ENCODE measurements at places on chromosomes 4 and X. TPM values are rescaled to one million over a fixed set of nuclear protein-coding genes. Genes with fewer than 3 reads are reported as not detected.

DNA sequence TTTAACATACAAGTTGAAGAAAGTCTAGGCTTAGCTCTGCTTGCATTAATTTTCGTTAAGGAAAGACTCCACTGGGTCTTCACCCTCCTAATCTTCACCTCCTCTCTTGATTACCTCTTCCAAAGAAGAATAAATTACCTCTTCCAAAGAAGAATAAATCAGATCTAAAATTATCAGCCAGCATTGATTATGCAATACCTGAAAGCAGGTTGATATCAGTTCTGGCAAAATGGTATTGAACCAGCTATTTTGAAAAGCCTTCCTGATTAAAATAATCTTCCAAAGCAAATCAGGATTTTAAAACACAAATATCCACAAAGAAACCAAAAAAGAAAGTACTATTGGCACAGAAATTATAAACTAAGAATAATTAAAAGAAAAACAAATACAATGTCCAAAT, 36.9 kb downstream of the CDKL2 start:
- no peak for DNase-seq

The FAT4 gene
- polyA plus RNA-seq: 1.4 TPM

The FMR1NB gene
- polyA plus RNA-seq: not detected

DNA sequence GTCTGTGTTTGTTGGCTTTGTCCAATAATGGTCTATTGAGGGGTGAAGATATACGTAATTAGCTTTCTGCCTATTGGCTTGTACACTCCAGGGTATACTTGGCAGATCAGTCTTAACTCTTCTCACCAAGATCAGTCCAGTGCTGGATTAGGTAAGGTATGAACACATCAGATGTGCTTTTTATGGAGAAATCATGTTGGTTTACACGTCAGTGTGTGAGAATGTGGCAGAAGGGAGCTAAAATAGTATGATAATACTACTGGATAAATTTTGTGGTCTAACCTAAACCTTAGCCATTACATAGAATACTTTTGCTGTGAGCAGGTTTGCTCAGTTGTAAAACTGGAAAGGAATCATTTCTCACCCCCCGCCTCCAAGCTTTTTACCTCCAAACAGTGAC, 4.2 kb downstream of the PDHA1 start:
- DNase-seq: no peak

- DNase-seq: no peak
These were observed 231.9 kb upstream of the INTU start for GRCh38 chr4:127400731-127401346.

- no peak for DNase-seq
These were observed 102.8 kb downstream of the STOX2 start for GRCh38 chr4:184007891-184008290.

The EXOC1L gene
- polyA plus RNA-seq: 0.59 TPM

The DCLK2 gene
- polyA plus RNA-seq: not detected

The CPE gene
- polyA plus RNA-seq: not detected

GRCh38 chrX:79564362-79564761, 197.2 kb upstream of the ITM2A start:
- DNase-seq: no peak

The ACE2 gene
- not detected for polyA plus RNA-seq

The ALPK1 gene
- polyA plus RNA-seq: not detected

GRCh38 chr4:76779740-76780459, 118.0 kb downstream of the SOWAHB start:
- DNase-seq: no peak

DNA sequence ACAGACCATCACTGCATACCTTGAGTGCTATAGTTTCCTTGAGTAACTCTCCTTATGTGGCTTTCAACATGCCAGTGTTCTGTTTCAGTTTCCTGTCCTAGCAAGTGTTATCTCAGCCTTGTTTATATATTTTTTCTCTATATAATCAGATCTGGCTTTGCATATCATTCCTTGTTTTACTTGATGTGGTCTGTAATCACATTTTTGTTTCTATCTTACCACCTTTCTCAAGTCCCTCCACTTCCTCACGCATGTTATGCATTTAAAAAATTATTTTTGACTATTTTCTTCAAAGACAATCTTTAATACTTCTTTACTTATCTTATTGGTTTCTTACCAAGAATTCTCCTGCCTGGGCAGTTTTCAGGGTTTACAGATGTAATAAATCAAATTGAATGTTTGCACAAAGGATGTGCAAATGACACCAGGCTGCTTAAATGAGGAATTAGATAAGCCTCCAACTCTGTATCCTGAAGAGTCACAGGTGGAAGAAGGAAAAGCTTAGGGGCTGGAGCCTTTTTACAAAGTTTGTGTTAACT, 351.2 kb downstream of the BMPR1B start:
- no peak for DNase-seq

The TAB3 gene
- polyA plus RNA-seq: 6.5 TPM

- DNase-seq: no peak
These were observed 175.1 kb downstream of the AR start for GRCh38 chrX:67718926-67719325.

The IQCM gene
- not detected for polyA plus RNA-seq

DNA sequence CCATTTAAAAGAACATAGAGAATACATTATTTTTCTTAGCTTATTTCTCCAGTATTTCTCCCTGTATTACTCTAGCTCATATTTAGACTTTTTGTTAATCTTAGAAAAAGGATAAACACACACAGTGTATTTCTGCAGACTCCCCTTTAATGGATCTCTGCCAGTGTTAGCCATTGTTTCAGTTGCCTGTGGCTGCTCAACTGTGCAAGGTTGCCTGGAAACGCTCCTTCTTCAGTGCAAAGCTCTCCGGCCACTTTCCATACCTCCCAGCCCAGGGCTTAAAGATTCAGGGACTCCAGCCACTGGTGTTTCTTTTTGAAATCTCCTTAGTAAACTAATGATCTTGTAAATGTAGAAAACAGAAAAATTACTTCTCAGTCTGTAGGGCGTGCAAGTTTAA, 104.9 kb downstream of the SLIT2 start:
- no peak for DNase-seq

GRCh38 chrX:1336331-1336943, at the start of gene IL3RA:
TSS of gene IL3RA (plus strand) at chrX:1336785. CDS start at chrX:1341766, 4,981 bp downstream.
- peak; percentile 39 for DNase-seq

- no peak for DNase-seq
These were observed 44.7 kb upstream of the EPGN start for GRCh38 chr4:74263551-74263950.

DNA sequence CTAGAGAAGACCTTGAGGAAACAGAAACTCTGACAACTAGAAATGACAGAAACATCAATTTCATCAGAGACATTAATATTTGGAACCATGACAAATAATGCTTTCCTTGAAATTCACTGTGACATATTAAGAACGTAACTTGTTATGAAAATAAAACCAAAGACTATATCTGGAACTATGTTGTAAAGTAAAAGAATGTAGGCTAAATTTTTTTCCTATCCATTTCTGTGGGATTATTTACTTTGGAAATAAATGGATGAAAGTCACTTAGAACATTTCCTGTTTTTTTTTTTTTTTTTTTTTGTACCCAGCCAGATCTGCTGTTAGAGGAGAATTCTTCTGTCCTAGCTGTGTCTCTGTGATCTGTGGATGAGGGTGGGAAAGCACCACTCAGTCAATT, 255.9 kb downstream of the SPRY1 start:
- no peak for DNase-seq

The DACH2 gene
- polyA plus RNA-seq: not detected
